Cortex of kidney (tissue), 1 donor: ENCODE measurements at places on chromosomes 16 and 17.

- no peak for DNase-seq
Measured at GRCh38 chr16:8847623-8848022, 21.2 kb downstream of the CARHSP1 start.

DNA sequence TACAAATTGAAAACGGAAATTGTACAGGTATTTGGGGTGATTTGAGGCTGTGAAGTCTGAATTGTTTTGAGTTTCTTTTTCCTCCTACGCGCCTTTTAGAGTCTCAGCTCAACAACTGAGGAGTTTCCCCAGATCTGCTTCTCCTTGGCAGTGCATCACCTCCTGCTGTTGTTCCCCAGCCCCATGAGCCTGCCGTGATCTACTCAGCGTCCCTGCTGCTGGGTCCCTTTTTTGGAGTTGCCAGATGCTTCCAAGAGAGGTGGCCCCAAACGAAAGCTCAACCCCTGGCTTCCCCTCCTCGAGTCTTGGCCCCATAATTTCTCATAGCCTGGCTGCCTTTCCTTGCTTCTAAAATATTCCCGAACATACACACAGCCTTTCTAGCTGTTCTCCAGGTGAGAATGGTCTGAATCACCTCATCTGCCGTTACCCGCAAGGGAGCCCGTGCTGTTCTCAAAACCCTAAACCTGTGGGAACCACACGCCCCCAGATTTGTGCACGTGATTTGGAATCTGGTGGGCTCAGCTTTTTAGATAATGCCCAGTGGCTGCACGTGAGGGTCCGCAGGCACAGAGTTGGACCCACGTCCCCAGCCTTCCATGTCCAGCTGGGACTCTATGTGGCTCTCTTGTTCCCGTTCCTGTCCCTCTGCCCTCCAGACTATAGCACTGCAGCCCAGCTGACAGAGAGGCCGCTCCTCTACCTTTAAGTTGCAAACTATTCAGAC lies 179.1 kb upstream of the CHMP6 start:
- no peak for DNase-seq

DNA sequence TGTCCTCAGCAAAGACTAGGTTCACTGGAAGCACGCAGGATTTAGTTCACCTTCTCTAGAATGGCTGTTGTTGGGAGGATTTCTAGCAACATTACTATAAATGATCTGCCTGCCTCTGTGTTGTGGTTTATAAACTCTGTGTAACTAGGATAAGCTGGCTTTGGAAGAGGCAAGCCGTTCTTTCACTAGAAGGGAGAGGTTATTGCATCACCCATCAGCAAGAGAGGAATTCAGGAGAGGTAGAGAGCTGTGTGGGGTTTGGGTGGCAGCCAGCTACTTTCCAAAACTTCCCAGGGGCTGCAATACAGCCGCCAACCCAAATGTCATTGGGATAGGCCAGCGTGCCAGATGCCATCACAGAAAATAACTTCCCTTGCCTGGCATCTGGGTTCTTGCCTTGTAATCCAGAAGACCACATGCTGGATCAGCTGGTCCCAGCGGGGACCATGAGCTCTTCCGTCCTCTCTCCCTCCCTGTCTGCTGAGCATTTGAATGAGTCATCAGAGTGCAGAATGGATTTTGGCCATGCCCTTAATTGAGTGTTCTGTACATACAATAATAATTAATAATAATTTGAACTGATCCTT lies 95.7 kb upstream of the RBFOX1 start:
- no peak for DNase-seq

DNA sequence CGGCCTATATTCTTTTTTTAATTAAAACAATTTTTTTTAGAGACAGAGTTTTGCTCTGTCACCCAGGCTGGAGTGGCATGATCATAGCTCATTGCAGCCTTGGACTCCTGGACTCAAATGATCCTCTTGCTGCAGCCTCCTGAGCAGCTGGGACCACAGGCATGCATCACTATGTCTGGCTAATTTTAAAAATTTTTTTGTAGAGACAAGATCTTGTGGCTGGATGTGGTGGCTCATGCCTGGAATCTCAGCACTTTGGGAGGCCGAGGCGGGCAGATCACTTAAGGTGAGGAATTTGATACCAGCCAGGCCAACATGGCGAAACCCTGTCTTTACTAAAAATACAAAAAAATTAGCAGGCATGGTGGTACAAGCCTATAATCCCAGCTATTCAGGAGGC lies 54.8 kb upstream of the MSI2 start:
- no peak for DNase-seq

DNA sequence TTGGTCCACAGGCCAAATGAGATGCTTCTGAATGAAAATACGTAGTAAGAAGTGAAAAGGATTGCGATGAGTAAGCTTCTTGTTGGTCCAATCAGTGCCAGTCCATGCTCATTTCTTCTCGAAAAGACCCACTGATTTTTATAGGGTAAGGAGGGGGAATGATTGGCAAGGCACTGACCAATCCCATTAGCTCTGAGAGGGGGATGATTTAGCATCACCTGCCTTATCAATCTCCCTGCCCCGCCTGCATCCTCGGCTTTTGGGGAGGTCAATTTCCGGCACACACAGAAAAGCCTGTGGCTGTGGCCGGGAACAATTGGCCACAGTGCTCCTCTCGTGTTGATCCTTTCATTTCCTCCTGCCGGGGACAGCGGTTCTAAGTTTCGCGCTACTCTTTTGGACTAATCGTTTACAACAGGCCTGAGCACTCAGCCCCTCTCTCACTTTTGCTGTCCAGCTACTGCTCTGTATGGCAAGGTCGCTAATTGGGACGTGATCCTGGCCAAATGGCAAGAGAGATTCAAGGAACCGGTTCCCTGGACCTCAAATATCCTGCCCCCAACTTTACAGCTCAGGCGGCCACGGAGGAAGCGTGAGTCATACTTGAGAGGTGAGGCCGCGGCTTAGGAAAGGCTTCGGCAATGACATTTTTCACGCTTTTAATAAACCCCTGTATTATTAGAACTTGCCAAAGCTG lies 43.1 kb downstream of the TBX4 start:
- DNase-seq, result no peak

- no peak for DNase-seq
Measured at GRCh38 chr16:60413969-60414368, 1622.3 kb downstream of the CDH8 start.

DNA sequence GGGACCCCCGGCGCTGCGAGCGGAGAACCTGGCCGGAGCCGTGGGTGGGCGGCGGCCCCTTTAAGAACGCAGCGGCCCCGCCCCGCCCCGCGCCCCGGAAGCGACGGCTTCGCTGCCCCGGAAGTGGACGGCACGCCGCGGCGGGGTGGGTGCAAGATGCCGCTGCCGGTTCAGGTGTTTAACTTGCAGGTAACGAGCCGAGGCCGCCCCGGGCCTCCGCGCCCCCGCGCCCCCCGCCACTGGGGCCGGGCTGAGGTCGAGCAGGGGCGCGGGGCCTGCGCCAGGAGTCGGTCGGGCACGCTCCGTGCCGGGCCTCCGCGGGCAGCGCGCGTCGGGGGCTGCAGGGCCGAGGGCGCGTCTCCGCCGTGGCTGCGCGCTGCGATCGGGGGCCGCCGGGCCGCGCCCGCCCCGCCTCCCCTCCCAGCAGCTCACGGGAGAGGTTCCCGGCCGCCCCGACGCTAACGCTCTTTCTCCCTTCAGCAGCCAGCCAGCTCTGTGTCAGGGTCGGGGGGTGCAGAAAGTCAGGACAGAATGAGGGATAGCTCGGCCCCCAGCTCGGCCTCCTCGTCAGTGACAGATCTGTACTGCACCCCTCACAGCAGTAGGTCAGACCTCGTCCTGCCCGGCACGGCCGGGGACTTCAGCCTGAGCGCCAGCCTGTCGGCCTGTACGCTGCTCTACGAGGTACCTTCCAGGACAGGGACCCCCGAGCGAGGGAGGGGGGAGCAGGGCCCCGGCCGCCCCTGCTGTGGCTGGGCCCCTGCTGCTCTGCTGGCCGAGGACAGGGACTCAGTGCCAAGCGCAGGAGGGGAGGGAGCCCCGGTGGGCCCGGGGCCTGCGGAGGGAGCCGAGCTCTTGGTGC lies at the start of the genes GPS1 and RFNG:
GPS1 (plus strand) TSS at position 123 of the 862 bp plus-strand sequence; CDS start at position 157, 34 bp downstream.
RFNG (minus strand) TSS at position 36 of the 862 bp plus-strand sequence. CDS start 45 bp downstream, outside the sequence.
- DNase-seq, result no peak

DNA sequence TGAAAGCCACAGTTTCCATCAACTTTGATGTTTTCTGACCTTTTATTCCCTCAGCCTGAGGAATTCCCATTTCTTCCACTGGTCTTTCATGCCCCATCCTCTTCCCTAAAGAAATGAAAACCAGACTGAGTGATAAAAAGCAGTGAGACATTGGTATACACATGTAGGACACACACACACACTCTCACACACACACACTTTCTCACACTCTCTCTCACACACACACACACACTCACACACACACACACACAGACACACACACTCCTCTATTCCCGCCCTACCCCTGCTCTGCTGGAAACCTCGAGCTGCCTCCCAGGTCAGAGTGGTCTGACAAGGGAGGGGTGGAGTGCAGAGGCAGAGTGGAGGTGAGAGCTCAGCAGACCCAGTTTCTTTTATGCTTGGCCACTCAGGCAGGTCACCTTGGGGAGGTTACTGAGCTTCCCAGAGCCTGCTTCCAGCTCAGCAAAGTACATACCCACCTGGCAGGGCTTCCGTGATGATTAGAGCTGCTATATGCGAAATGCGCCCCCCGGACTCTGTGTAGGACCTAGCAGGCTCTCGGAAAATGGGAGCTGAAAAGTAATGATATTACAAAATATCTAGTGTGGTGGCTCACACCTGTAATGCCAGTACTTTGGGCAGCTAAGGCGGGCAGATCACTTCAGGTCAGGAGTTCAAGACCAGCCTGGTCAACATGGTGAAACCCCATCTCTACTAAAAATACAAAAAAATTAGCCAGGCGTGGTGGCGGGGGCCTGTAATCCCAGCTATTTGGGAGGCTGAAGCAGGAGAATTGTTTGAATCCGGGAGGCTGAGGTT lies 30.7 kb downstream of the CCR7 start:
- DNase-seq, result no peak

DNA sequence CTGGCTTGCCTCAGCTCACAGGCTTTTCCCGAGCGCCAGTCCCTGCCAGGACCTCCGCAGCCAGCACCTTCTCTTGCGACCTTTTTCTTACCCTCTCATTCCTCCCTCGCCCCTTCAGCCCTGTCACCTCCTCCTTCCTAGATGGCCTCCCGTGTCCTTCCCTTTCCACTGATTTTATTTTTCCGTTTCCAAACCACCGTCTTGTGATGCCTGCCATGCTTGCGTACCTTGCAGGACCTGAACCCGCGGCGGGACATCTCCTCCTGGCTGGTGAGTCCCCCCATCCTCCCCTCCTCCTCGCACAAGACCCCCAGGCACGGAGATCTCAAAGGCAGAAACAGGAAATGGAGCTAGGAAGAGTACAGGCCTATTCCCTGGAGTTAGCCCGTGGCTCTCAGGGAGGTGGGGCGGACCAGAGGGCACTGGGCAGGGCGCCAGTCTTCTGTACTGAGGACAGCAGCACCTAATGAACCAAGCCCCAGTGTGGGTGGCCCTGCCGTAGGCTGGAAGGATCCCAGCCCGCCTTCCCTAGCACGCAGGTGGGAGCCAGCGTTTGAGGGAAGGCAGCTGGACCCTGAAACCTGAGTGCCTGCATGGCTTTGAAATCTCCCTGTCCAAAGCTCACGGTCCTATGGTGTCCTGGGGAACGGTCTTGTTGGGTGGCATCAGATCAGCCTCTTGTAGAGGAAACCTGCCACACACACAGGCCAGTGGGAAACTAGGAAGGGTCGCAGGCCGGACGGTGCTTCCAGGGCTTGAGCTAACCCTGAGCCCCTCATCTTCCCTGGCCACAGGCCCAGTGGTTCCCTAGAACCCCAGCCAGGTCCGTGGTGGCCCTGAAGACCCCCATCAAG lies 612 bp downstream of the CISD3 start:
- DNase-seq, result no peak

- no peak for DNase-seq
Measured at GRCh38 chr16:761625-762513, 1.3 kb downstream of the MSLN start.

- no peak for DNase-seq
Measured at GRCh38 chr17:33686171-33686570, 393.1 kb upstream of the ASIC2 start.

GRCh38 chr17:71496552-71496951 lies 624.3 kb upstream of the SOX9 start:
- DNase-seq, result no peak

DNA sequence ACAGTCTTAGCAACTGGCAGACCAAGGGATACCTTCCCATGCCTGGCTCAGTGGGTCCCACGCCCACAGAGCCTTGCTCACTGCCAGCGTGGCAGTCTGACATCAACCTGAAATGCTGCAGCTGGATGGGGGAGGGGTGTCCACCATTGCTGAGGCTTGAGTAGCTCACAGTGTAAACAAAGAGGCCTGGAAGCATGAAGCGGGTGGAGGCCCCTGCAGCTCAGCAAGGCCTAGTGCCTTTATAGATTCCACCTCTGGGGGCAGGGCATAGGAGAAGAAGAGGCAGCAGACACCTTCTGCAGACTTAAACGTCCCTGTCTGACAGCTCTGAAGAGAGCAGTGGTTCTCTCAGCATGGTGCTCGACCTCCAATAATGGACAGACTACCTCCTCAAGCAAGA lies 263.2 kb downstream of the KIF2B start:
- DNase-seq, result no peak

DNA sequence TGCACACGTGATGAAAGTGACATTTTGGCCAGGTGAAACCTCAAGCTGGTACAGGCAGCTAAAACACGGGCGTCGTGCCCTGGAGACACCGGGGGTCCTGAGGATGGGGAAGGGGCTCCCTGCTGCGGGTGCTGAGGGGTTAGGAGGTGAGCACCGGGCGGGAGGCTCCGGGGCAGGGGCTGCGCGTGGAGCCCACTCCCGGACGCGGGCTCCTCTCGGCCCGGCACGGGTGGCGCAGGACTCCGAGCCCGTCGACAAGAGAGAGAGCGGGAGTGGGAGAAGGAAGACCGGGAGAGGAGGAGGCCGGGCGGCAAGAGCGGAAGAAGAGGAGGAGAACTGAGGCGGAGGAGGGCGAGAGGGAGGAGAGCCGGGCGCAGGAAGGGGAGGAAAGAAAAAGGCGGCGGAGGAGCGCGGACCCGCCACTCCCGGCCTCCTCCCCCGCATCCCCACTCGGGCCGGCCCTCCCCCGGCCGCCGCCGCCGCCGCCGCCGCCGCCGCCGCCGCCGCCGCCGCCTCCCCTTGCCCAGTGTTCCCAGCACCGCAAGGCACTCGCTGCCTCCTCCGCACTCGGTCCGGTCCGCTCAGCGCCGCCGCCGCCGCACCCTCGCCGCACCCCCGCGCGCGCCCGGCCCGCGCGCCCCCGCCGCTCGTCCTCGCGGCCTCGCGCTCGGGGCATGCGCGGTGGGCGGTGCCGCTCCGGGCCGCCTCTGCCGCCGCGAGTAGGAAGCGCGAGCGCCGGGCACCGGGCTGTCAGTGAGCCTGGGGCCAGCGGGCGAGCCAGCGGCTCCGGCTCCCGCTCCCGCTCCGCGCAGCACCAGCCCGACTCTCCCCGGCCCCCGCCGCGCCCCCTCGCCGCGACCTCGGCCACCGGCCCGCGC lies at the start of gene PRKCA:
PRKCA (plus strand) TSS at position 750 of the 878 bp plus-strand sequence.
- no peak for DNase-seq

GRCh38 chr17:4969047-4969550 lies 1.5 kb upstream of the SPAG7 start:
- no peak for DNase-seq

- DNase-seq, result no peak
Measured at GRCh38 chr16:56892705-56893104, 27.7 kb downstream of the SLC12A3 start.
